ENCODE measurements at places on chromosomes 11 and 22.

- DNase-seq = no peak
These were observed 284.4 kb downstream of the LUZP2 start for GRCh38 chr11:24781288-24781687.

- DNase-seq = peak; percentile 97
These were observed 118.8 kb upstream of the CADM1 start for GRCh38 chr11:115623021-115623451.

GRCh38 chr11:10208131-10208575, 85.9 kb downstream of the SBF2 start:
- DNase-seq = peak; percentile 58

- no peak for DNase-seq
These were observed 594.1 kb downstream of the TBC1D22A start for GRCh38 chr22:47356511-47357011.

DNA sequence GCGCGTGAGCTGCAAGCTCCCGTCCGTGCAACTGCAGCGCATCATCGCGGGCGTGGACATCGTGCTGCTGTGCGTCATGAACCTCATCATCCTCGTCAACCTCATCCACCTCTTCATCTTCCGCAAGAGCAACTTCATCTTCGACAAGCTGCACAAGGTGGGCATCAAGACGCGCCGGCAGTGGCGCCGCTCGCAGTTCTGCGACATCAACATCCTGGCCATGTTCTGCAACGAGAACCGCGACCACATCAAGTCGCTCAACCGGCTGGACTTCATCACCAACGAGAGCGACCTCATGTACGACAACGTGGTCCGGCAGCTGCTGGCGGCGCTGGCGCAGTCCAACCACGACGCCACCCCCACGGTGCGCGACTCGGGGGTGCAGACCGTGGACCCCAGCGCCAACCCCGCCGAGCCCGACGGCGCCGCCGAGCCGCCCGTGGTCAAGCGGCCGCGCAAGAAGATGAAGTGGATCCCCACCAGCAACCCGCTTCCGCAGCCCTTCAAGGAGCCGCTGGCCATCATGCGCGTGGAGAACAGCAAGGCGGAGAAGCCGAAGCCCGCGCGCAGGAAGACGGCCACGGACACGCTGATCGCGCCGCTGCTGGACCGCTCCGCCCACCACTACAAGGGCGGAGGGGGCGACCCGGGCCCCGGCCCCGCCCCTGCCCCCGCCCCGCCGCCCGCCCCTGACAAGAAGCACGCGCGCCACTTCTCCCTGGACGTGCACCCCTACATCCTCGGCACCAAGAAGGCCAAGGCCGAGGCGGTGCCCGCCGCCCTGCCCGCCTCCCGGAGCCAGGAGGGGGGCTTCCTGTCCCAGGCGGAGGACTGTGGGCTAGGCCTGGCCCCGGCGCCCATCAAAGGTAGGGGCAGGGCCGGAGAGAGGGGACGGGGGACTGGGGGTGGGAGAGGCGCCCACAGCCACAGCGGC, 7.3 kb downstream of the PANX2 start:
- no peak for DNase-seq

GRCh38 chr11:100740440-100740839, 53.4 kb downstream of the ARHGAP42 start:
- DNase-seq = peak; percentile 54

- DNase-seq = no peak
These were observed 4.5 kb downstream of the IGLL1 start for GRCh38 chr22:23575601-23576000.

GRCh38 chr22:22942511-22943329, 55.1 kb downstream of the IGLL5 start:
- peak; percentile 63 for DNase-seq

DNA sequence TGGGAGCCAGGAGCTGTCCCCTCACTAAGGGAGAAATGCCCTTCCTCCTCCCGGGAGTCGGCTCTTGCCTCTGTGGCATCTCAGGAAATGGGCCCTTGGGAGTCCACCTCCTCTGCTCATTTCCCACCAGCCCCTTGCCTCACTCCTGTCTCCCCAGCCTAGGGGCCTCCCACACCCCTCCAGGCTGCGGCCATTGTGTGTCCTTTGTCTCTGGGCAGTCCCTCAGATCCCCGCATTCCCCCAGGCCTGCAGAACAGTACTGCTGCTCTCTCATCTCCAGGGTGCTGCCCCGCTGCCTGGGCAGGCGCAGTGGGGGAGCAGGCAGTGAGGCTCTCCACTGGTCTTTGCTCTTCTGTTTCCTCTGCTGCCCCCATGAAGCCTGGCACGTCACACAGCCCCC, 25.0 kb downstream of the ADA2 start:
- DNase-seq = no peak

DNA sequence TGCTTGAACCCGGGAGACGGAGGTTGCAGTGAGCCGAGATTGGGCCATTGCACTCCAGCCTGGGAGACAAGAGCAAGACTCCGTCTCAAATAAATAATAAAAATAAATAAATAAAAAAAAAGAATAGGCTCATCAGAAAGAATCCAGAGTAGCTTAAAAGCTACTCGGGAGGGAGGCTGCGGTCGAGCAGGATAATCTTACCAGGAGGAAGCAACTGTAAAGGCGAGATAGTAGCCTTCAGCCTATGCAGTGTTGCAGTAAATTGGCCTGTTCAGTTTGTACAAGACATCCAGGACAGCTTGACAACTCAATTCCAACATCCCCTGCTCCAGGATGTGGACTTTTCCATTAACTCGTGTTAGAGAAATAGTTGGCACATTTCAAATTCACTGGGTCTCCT, 1164.7 kb downstream of the LRRC4C start:
- DNase-seq = no peak

DNA sequence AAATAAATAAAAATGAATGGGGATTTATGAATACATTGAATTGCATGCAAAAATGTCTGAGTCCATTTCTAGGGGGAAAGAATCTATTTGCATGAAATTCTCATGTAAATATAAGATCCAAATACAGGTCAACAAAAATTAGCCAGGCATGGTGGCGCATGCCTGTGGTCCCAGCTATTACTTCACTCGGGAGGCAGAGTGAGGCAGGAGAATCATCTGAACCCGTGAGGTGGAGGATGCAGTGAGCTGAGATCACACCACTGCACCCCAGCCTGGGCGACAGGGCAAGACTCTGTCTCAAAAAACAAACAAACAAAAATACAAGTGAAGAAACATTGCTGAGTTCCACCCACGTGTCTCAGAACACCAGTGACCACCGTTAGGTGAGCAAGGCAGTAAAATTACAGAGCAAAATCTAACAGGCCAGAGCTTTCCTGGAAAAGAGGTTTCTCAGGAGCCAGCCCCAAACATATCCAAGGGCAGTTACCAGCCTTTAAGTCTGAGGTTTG, 17.3 kb downstream of the PACSIN2 start:
- peak; percentile 42 for DNase-seq

DNA sequence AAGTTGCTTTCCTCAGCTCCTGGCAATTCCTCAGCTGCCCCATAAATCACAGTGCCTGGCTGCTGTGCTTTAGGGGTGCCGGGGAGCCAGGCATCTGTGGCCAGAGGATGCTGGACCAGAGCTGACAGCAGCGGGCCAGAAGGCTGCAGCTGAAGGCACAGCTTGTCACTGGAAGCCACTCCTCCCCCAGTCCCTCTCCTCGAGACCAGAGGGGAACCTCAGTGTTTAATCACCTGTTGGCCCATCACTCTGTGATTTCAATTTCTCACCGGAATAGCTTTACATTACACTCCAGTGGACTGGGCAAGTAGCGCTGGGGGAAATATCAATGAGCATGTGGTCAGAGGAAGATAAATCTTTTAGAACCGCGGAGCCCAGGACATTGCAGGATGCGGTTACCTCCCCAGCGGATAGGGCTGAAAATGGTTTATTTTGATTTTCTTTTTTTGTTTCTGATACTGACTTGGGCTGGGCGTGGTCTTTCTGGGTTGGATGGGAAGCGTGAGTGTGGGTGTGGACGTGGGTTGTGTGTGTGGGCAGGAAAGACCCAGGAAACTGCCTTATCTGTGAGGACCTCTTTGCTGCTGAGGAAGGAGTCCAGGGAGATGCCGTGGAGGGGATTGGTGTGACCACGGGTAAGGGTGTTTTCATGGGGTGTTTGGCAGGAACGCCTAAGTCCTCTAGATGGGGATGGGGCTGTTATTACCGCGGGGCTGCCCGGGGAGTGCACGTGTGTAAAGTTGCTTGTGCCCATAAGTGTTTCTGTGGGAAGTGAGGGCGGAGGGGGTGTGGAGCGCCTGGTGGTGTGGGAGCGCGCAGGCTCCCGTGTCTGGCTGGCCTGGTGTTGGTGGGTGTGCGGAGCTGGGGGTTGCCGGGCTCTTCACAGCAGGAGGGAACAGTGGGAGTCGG, 4.0 kb downstream of the DAGLA start:
- DNase-seq = no peak

DNA sequence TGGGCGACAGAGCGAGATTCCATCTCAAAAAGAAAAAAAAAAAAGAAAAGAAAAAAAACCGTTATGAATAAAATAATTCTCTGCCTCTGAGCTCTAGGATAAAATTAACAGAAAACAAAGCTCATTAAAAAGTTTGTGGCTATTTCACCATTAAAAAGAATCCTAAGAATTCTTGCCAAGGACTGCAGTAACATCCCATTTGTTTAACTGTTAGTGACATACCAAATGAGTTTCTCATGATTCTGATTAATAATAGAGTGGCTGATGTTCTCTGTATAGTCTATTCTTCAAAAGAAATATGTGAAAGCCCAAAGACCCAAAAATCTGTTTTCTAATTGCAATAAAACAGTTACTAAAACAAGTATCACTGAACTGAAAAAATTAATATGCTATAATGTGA, 19.7 kb downstream of the CLNS1A start:
- DNase-seq = peak; percentile 83

- DNase-seq = no peak
These were observed 30.4 kb downstream of the RTN4R start for GRCh38 chr22:20237480-20238440.

GRCh38 chr22:25334162-25334490, 114.7 kb downstream of the CRYBB2 start:
- DNase-seq = no peak

DNA sequence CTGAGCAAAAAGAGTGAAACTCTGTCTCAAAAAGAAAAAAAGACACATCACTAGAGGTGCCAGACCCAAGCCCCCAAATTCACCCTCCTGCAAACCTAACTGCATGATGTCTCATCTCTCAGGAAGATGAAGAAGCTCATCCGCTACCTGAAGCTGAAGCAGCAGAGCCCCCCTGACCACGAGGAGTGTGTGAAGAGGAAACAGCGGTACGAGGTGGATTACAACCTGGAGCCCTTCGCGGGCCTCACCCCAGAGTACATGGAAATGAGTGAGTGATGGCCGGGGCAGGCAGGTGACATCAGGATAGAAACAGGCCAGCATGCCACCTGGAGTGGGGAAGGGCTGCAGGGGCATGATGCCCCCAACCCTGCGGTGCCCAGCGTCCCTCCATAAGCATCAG, 36.0 kb upstream of the FADD start:
- DNase-seq = no peak

GRCh38 chr11:110319501-110319900, 23.1 kb upstream of the RDX start:
- no peak for DNase-seq

- no peak for DNase-seq
These were observed 4.3 kb downstream of the LARGE2 start for GRCh38 chr11:45926536-45927331.

Measured in EH (cell line).